Stimulated activated CD8-positive, alpha-beta memory T cell treated with anti-CD3 and anti-CD28 coated beads, Interleukin-15, amount 100 ng/mL, for 1 hour (primary cell): ENCODE measurements at places on chromosomes 11 and 22.

DNA sequence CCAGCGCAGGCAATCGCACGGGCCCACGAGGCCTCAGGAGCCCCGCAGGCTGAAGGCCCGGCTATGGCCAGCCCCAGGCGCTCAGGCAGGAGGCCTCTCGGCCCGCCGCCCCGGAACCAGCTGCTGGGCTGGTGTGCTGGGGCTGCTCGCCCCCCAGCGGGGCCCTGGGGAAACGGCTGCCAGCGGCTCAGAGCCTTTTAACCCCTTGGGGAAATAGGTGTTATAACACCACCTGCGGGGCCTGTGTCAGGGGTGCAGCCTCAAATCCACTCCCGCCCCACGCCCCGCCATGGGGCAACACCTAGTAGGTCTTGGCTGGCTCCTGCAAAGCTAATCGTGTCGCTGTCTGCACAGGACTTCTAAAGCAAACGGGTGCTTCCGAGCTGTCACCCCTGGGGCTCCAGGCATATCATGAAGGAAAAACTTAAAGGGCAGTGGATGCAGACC, 237.4 kb downstream of the TTC28 start:
- no peak for DNase-seq

GRCh38 chr11:44306052-44306917, 3.7 kb downstream of the ALX4 start:
- no peak for DNase-seq

- no peak for DNase-seq
Observed at GRCh38 chr11:8867035-8867434, 44.0 kb upstream of the AKIP1 start.

DNA sequence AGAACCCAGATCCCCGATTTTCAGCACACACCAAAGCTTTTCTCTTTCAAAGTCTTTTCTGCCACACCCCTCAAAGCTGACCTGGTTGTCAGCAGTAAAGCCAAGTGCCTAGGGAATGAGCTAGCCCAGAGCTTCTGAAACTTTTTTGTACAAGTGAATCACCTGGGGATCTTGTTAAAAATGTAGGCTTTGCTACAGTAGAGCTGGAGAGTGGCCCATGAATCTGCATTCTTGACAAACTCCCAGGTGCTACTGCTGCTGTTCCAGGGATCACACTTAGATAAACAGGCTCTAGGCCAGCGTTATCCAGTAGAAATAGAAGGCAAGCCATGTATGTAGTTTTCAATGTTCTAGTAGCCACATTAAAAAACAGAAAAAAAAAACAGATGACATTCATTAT, 21.8 kb upstream of the NAV2 start:
- DNase-seq, result no peak

GRCh38 chr22:50708996-50709395, 29.0 kb upstream of the ACR start:
- no peak for DNase-seq

GRCh38 chr11:76831686-76832310, 28.9 kb upstream of the ACER3 start:
- DNase-seq, result no peak
